NCI-H226 (cell line): ENCODE measurements at places on chromosomes 12 and 14.

- no peak for DNase-seq
These were observed 43.6 kb downstream of the SPATS2 start for GRCh38 chr12:49410818-49411217.

DNA sequence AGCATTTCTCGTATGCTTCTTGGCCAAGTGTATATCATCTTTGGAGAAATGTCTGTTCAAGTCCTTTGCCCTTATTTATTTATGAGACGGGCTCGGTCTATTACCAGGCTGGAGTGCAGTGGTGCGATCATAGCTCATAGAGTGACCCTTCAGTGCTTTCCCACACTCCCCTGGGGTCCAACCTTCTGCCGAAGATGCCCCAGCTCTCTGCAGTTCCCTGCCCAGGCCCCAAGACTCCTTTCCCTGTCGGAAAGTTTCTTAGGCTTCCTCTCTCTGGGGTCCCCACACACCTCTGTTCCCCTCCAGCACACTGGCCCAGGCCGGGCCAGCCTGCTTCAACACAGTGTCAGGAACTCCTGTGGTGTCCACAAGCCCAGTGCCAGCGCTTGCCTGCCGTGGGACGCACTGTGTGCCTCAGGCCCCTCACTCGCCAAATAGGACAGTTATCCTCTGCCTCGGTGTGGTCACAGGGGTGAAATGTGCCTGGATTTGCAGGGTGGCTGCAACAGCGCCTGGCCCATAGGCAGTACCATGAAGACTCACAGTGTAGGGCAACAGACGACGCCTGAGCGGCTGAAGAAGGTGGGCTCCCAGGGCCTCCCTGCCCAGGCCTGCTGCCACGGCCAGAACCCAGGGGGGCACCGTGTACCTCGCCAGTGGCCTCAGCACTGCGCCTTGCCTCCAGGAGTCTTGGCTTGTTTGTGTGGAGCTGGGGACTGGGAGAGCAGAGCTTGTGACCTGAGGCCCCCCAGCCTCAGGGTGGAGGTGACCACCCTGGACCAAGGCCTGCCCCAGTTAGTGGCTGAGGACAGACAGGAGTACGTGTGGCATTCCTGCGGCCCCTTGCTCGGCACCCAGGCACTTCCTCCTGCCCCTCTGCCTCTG, 4.9 kb upstream of the ASPG start:
- no peak for DNase-seq

DNA sequence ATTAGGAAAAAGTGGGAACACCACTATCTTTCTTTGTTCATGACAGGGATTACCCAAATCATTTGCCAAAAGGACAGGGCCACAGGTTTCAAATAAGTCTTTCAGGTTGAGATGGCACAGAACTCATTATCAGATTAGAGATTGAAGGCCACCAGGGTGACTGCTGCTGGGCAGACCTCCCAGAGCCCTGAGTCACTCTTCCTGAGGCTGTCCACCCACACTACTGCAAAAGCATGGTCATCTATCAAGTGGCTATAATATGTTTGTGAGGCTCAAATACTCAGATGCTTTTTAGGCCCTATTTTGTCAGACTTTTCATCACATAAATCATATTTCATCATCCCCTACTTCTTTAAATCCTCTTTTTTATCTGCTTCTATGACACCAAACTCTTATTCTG, 155.3 kb upstream of the CCDC196 start:
- DNase-seq, result no peak

DNA sequence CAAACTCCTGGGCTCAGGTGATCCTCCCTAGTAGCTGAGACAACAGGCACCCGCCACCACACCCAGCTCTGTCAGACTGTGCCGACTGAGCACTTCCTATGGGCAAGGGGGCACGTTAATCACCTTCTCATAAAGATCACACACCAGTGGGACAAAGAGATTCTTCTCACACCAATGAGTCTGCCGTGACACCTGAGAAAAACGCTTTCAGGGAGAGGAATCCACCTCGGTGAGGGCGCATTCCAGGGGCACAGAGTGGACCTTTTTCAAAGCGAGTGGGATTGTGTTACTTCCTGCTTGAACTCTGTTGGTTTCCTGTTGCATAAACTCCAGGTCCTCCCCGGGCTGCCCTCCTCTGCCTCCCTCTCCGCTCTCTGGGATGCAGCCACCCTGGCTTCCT, 17.5 kb upstream of the SCARB1 start:
- no peak for DNase-seq

- DNase-seq, result no peak
These were observed 465.5 kb upstream of the ATP2B1 start for GRCh38 chr12:90174198-90174510.

DNA sequence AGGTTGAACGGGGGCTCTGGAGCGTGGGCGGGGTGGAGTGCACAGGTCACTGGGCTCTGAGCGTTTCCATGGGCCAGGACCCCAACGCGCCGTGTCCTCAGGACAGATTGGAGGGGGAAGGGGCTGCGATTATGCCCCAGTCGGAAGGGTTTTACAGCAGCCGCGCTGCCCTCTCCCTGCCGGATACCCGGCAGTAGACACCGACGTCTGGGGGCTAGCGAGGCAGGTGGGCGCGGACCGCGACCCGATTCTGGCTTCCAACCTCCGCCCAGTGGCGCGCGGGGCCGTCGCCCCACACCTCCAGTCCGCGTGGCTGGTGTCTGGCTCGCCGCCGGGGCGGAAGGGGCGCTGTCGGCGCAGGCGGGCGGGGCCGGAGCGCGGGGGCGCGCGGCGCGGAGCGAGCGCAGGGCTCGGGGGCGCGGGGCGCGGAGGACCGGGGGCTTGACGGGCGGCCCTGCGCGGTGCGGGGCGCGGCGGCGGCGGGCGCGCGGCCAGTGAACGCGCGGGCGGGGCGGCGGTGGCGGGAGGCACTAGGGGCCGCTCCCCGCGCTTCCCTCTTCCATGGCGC, 2.4 kb upstream of the KIF26A start:
- DNase-seq, result no peak

DNA sequence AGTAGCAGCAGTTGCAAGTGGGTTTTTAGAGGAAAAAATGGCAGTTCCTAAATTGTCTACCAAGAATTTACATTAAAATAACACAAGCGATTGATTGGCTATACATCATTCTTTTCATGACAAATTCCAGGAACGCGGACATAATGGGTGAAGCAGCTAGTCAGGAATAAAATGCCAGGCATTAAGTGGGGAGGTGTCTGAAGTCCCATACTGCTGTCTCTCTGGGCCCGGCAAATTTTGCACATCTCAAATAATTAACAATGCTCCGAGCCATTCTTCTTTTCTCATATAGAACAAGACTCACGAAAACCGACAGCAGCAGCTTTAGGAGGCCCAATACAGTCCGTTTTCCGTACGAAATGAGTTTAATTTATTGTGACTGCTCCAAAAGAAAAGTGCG, 696 bp downstream of the RPL36AL start:
- no peak for DNase-seq

DNA sequence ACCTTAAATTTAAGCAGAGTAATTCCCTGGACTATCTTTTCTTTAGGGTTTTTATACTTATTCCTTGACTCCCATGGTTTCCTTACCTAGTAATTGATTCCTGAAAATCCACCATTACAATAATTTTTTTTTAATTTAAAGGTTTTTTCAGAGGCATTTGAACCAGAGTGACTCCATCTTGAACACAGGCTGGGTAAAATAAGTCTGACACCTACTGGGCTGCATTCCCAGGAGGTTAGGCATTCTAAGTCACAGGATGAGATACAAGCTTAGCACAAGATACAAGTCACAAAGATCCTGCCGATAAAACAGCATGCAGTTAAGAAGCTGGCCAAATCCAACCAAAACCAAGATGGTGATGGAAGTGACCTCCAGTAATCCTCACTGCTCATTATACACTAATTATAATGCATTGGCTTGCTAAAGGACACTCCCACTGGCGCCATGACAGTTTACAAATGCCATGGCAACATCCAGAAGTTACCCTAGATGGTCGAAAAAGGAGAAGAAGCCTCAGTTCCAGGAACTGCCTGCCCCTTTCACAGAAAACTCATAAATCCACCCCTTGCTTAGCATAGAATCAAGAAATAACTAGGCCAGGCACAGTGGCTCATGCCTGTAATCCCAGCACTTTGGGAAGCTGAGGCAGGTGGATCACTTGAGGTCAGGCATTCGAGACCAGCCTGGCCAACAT, 53.6 kb downstream of the SLC25A21 start:
- DNase-seq, result no peak

GRCh38 chr14:103115845-103116572, 7.3 kb upstream of the TNFAIP2 start:
- peak; percentile 78 for DNase-seq

- DNase-seq, result no peak
These were observed 83.6 kb upstream of the LHX5 start for GRCh38 chr12:113555226-113555625.

DNA sequence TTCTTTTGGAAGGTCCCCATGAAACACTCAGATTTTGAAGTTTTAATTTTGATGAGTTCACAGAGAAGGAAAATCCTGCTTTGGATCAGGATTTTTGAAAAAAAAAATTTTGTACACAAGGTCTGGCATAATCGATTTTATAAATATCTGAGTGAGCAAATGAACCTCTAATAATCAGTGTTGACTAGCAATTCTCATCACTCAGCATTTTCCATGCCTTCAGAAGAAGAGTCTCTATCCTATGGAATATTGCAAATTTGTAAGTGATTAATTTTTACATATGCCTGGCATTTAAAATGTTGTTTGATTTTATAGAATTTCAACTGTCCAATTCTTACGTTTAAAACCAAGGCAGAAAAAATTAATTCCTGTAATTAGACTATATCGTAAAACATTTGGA, 30.5 kb upstream of the REP15 start:
- no peak for DNase-seq

GRCh38 chr12:126607867-126608266, 1542.6 kb downstream of the AACS start:
- DNase-seq, result no peak

- DNase-seq, result peak; percentile 63
These were observed 44.3 kb upstream of the PSMA6 start for GRCh38 chr14:35247777-35248475.

DNA sequence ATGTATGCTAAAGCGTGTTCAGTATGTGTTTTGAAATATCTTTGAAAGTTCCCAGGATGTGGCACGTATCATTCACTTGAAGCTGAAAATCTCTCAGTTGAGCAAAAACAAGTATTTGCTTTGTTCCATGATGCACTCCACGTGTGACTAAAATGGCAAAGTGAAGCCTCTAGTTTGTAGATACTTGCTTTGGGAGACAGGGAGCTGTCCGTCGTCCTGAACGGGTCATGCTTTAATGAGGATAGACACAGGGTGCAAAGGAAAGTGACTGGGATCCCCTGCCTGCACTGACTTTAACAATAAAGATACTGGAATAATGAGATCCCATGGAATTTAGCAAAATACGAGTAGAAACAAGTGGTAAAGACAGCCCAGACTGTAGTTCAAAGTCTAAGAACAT, 991.4 kb downstream of the NRXN3 start:
- peak; percentile 7 for DNase-seq

GRCh38 chr14:78154827-78155226, 15.3 kb upstream of the NRXN3 start:
- DNase-seq, result no peak

GRCh38 chr12:3815094-3815766, 58.0 kb downstream of the PARP11 start:
- DNase-seq, result no peak

GRCh38 chr12:88339966-88340365, 197.9 kb downstream of the TMTC3 start:
- peak; percentile 14 for DNase-seq

DNA sequence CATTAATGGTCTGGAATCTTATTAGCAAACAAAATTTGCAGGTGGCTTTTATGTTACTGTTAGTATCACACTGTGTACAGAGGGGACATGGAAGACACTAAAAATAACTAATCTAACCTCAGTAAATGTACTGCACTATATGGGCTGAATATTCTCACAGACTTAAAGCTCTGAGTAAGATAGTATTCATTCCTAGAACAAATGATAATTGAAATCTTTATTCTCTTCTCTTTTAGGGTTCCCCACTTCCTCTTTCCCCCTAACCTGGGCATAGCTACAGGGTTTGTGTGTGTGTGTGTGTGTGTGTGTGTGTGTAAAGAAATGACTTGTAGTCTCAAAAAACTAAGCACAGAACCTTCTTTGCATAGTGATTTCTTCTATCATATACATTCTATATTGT, 21.4 kb upstream of the HECTD1 start:
- no peak for DNase-seq

DNA sequence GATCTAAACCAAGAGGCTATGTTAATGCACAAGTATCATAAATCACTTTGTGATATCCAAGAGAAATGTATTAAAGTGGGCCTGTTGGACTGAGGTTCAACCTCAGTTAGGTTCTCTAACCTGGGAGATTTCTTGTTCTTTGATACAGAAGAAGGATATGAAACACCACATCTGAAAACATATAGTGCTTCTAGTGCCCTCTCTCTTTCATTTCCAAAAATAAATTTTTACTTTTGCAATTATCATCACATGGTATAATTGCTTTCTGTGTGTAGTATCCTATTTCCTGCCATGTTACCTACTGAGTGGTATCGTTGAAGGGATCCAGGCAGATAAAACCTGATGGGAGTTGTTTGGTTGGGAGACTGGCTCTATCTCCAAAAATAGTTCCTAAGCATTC, 264.9 kb downstream of the CCER1 start:
- DNase-seq, result no peak

- DNase-seq, result no peak
These were observed 1104.7 kb downstream of the SLC6A15 start for GRCh38 chr12:83807871-83808270.

DNA sequence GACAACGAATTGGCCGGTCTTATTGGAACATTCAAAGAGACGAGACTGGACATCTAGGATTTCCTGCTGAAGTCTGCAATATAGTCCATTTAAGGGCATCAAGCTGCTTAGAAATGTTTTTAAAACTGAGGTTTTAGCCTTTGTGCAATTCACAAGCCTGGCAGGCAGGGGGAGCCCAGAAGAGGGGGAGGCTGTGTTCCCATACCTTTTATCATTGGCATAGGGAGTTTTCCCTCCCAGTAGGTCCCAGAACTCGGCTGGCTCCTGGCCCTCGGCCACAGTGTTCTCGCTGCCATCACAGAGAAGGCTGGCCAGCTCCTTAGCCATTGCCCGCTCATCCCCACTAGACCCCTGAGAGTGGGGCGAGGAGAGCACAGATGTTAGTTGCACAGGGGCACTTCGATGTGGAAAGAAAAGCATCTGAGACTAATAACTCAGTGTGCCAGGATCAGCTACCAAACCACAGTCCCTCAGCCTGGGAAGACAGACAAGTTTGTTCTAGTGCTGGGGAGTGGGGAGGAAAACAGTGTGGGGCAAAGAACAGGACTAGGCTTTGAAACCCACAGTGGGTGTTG, 15.1 kb downstream of the AVIL start:
- peak; percentile 48 for DNase-seq

- no peak for DNase-seq
These were observed 426.0 kb downstream of the DAD1 start for GRCh38 chr14:22163051-22163450.
